ENCODE measurements at places on chromosomes 16 and 17. TPM values are rescaled to one million over a fixed set of nuclear protein-coding genes. Genes with fewer than 3 reads are reported as not detected.

DNA sequence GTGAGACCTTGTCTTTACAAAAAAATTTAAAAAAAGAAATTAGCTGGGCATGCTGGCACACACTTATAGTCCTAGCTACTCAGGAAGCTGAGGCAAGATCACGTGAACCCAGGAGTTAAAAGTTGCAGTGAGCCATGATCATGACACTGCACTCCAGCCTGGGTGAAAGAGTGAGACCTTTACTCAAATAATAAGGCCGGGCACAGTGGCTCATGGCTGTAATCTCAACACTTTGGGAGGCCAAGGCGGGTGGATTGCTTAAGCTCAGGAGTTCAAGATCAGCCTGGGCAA lies 11.5 kb upstream of the RIPOR1 start:
- no peak for DNase-seq

GRCh38 chr17:51091635-51092034 lies 29.0 kb downstream of the SPAG9 start:
- no peak for DNase-seq

GRCh38 chr16:66020642-66021041 lies 345.8 kb upstream of the CDH5 start:
- DNase-seq = no peak

GRCh38 chr17:82863383-82863940 lies 23.6 kb upstream of the ZNF750 start:
- DNase-seq = no peak

DNA sequence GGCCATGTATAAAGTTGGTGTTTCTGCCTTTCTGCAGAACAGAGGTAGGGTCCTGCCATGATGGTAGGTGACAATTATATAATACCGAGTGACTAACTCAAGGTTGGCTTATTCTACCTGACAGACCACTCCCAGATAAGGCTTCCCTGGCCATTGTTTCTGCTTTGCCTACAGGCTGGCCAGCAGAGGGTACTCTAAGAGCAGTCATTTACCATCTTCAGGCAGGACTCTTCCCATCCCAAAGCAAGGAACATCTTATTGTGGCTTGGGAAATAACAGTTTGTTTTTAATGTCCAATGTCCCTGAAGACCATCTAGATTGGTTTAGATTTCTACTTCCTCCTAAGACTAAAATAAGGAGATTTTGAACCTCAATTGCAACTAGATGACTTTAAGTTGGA lies 74.1 kb downstream of the SNX11 start:
- no peak for DNase-seq

DNA sequence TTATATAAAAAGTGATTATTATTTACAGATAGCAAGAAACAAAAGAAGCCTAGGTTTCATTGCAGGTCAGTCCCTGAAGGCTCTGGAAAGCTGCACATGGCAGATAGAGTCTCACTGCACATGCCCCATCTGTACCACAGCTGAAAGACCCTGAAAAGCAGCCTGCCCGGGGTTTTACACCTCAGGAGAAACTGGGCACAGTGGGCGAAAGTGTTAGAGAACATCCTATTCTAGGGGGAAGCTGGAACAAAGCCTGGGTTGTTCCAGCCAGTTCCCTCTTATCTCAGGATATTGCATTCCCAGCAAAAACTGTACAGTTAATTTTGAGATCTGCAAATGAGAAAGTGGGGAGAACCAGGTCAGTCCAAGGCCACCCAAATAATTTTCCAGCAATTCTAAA lies 419.7 kb downstream of the CNTNAP4 start:
- no peak for DNase-seq

DNA sequence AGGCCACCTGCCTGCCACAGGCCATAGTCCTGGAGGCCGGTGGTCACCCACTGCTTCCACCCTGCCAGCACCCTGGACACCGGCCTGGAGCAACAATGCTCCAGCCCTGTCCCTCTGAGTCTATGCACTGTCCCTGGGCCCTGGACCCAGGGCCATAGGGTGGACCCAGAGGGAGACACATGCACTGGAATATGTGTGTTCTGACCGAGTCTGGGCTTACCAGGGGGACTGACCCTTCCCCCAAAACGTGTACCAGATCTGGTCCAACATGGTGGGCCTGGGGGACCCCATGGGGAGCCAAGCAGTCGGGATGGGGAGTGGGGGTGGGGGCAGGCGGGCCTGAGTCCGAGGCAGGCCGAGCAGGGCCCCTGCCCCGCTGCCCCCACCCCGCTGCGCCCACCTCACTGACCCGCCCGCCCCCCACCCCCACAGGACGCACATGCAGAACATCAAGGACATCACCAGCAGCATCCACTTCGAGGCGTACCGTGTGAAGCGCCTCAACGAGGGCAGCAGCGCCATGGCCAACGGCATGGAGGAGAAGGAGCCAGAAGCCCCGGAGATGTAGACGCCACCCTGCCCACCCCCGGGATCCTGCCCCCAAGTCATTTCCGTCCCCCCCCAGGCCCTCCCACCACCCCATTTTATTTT lies 357.4 kb downstream of the SEC14L1 start:
- DNase-seq = no peak

DNA sequence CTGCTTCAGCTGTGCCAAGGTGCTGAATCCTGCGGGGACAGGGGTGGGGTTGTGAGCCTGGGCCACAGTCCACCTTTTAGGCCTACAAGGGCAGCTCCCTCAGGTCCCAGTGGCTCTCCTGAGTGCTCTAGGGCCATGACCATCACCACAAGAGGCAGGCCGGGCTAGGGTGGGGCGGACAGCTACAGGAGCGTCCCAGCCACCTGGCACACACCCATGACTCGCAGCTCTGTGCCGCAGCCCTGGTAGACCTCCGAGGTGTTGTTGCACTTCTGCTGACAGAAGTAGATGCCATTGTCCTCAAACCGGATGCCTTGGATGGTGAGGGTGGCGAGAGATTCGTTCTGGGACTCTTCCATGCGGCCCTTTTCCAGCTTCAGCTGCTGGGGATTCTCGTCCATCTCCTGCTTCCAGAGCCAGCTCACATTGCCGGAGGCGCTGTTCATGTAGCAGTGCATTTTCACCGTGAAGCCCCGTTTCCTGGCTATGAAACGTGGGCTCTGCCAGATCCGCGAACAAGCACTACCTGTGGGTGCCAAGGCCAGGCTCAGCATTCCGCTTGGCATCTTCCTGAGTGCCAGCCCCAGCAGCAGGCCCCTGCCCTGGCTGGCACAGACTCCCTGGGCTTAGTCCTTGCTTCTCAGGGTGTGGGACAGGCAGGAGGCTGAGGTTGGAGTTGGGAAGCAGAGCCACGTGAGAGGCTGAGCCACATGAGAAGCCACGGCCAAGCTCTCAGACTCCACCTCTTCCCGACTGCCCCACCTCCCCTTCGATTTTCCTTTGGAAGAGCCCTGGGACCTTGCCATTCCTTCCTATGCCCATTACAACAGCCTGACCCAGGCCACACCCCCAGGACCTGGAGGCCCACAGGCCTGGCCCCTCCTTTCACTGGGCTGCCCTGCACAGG lies 2.0 kb downstream of the CD79B start:
- DNase-seq = no peak

- no peak for DNase-seq
Observed at GRCh38 chr16:14329727-14330350, 258.7 kb downstream of the MRTFB start.

DNA sequence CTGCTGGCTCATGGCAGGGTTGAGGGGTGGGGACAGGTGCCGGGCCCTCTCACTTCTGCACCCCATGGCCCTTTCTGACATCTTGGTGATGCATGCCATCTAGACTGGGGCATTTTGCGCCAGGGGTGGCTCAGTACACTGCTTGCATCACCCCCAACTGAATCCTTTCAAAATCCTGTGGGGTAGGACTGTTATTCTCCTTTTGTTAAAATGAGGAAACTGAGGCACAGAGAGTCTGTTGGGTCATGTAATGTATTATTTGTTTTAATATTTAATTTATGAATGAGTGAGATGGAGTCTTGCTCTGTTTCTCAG lies 9.9 kb downstream of the ADCY7 start:
- no peak for DNase-seq

DNA sequence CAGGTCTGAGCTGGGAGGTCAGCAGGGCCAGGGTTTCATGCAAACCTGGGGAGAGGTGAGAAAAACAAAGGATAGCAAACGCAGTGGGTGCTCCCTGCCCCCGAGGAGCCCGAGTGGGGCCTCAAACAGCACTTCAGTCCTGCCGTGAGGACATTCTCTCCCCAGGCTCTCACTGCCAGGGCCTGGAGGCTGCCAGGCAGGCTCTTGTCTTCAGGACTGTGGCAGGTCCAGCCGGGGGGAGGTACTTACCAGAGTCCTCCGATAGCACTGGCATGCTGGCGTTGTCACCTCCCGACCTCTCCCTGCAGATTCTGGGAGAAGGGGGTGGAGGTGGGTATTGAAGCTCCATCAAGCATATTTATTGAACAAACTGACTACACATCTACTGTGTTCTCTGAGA lies 1.3 kb downstream of the MPP3 start:
- no peak for DNase-seq

- no peak for DNase-seq
Observed at GRCh38 chr16:27303256-27304100, 10.3 kb upstream of the IL4R start.

DNA sequence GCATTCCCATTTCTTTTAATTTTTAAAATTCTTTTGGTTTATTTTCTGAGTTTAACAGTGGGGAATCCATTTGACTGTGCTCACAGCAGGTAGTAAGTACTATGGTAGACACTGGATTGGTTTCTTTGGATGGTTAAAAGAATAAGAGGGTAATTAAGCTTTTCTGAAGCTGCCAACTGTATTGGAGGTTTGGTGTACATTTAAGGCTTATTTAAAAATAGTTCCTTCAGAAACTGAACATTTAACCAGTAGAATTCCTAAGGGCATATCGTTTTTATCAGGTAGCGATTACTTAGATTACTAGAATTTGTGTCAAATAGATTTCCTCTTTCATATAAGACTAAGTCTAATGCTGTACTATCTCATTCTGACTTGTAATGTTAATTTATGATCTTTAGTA lies 162.4 kb downstream of the PPM1E start:
- no peak for DNase-seq

DNA sequence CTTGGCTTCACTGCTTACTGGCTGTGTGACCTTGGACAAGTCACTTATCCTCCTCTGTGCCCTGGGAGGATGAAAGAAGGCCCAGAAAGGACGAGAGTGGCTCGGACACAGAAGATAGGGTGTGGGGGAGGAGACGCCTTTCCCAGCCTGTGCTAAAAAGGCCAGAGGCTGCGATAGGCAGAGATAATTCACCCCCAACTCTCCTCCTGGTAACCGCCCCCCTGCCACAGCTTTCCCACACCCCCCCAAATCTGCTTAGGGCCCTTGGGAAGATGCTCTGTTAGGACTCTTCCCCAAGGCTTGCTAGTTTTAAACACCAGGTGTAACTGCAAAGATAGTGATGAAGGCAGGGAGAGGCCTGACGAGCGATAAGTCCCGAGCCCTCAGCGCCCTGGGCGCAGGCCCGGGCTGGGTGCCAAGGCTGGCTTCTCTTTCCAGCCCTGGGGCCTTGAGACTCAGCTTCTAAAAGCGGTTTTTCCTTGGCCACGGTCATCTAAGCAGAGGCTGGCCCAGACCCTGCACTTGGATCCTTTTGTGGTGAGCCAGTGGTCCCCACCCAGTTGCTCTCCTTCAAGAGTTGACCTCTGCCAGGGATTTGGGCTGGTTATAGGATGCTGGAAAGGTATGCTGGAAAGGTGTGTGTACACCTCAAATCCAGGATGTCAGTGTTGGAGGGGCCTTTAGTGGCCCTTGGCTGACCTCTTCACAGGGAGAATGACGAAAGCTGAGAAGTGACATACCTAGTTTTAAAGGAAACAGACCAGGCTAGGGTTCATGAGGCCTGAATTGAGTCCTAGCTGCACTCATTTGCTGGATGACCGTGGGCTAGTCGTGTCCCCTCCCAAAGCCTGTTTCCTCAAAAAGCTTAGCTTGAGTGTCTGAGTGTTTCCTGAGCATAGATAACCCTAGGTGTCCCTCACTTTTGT lies 3.4 kb upstream of the PPP1R9B start:
- peak; percentile 88 for DNase-seq

DNA sequence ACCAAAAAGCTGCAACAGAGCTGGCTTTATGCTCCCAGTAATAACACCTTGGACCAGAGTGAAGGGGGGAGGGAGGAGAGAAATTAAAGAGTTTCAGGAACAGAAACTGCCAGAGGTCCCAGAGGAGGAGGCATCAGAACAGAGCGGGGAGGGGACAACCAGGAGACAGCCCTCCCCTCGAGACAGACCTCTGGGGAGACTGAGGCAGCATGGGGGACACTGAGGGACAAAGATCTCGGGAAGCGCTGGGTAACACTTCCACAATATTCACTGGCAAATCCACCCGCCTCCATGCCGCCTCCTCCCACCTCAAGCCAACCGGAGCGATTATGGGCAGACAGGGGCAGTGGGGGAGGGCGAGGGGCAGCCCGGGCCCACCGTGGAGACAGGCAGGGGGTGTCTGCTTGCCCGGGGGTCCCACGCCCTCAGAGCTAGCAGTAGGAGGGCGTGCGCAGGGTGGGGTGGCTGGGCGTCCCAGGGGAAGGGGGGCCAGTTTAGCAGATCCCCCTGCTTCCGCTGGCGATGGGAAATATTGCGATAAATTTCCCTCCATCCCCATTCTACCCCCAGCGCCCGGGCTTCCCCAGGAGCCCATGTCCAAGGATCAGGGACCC lies 1.2 kb downstream of the PCGF2 start:
- DNase-seq = peak; percentile 62

DNA sequence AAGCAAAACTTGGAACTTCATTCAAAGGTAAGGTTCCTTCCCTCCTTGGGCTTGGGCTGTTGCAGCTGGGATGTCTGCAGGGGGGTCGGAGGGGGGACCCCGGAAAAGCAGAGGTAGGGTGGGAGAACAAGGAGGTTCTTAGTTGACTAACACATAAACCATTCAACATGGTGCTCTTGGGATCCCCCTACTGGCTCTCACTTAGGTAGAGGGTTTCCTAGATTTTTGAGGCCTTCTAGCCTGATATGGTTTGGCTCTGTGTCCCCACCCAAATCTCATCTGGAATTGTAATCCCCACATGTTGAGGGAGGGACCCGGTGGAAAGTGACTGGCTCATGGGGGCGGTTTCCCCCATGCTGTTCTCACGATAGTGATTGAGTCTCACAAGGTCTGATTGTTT lies 93.9 kb downstream of the RGS9 start:
- no peak for DNase-seq

GRCh38 chr16:27671410-27671809 lies 121.5 kb downstream of the KATNIP start:
- DNase-seq = no peak

DNA sequence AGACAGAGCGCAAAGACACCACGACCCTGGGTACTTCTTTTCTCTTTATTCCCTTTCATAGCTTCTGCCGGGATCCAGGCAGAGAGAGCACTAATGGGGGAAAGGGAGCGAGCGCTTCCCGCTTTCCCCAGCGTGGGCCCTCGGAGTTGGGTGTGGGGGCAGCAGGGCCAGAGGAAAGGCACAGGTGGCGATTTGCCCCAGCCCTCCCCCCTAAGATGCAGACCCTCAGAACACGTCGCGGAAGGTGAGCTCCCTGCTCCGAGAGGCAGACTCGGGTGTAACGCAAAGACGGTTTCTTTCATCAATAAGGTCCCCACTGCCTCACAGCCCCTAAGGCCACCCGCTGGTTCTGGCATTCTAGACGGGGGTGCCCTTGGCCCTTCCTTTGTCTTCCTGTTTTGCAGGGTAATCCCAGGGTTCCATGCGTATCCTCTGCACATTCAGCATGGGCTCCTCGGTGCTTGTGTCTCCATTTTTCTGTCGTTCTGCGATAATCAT lies 570 bp upstream of the NME3 start:
- DNase-seq = no peak

The ASB16 gene
- total RNA-seq = not detected

The AOC3 gene
- total RNA-seq = 128 TPM

The SEZ6L2 gene
- 0.21 TPM for total RNA-seq

The OGFOD1 gene
- total RNA-seq = 21.9 TPM

The PIRT gene
- total RNA-seq = not detected

The CCL4L2 gene
- not detected for total RNA-seq

The GSDMA gene
- not detected for total RNA-seq

The BCAR1 gene
- total RNA-seq = 243 TPM

The GP1BA gene
- not detected for total RNA-seq

The TEDC2 gene
- not detected for total RNA-seq

The CSH1 gene
- not detected for total RNA-seq
